ENCODE measurements at places on chromosomes 6 and 20.
A peak's percentile ranks its signal among the peaks of the same experiment; 100 is the strongest.

DNA sequence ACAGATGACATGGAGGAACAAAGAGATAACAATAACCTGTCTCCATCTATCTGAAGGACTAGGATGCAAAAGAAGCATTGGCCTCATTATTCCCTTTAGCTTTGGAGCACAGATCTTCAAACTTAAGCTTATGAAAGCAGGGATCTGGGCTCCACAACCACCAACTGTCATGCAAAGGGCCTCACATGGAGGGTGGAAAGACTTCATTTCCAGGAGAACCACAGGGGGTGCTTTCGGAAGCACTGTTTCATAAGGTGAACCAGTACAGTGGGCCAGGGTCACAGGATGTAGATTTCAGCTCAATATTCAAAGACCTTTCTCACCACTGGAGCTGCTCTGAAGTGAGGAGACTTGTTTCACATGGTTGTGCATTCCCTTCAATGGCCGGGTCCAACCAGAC lies 55.1 kb upstream of the MYB start:
- no peak for DNase-seq

- DNase-seq = no peak
These were observed 5.3 kb downstream of the KCNK5 start for GRCh38 chr6:39224011-39224410.

DNA sequence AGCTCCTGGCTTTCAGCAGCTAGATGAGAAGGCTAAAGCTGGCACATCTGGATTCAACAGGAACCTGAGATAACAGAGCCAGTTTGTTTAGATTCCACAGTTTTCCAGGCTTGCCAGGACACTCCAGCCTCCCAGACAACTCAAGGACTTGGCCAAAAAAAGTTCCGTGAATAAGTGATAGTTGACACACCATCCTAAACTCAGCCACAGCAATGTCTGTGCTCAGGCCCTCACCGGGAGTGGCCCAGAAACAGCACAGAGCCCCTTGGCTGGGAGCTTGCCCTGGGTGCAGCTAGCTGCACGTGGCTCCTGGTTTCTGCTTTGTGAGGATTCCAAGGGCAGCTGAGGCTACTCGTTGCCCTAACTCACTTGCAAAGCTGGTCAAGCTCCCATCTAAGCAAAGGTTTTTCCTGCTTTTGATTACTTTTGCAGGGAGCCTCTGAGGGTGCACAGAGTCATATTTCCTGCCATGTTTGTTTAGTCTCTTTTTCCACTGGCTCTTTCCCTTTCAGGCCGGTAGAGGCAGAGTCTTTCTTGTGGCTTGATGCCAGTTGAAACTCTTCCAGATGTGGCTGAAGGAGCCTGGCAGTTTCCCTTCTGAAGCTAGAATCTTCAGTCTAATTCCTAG lies 118.3 kb upstream of the ECI2 start:
- DNase-seq = no peak

GRCh38 chr6:111855753-111856152 lies 17.5 kb downstream of the FYN start:
- DNase-seq = no peak

DNA sequence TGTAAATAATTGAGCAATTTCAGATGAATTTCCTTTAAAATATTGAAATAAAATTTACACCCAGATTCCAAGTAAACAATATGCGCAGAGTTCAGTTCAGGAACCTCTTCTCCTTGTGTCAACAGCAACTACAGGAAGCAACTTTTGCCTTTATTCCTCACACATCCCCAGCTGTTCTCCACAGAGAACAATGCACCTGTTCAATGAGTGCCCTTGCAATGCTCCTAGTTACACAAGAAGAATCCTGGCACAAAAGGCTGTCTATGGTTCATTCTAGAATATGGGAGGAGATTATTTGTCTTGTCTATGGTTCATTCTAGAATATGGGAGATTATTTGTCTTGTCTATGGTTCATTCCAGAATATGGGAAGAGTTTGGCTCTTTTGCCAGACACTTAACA lies 454.9 kb downstream of the BTBD3 start:
- DNase-seq = no peak

- DNase-seq = no peak
These were observed 157.2 kb downstream of the PTPRK start for GRCh38 chr6:128363020-128363813.

- no peak for DNase-seq
These were observed 14.3 kb downstream of the THEMIS start for GRCh38 chr6:127886603-127887002.

- no peak for DNase-seq
These were observed 115.3 kb upstream of the MLIP start for GRCh38 chr6:53995935-53996334.

GRCh38 chr6:34384321-34385153 lies 7.9 kb downstream of the NUDT3 start:
- no peak for DNase-seq

DNA sequence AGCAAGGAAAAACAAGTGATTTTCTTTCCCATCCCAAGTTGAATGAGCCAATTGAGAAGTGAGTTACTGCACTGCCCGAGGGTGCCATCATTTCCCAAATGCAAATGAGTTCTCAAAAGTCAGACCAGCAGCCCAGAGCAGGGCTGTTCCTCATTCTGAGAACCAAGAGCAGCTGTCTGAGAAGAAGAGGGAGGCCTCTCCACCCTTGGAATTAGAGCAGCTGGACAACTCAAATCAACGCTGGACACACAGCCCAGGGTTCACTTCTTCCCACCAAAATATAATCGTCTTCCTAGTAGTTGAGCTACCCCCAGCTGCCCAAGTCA lies 4.6 kb upstream of the PREX1 start:
- no peak for DNase-seq

- no peak for DNase-seq
These were observed 37.7 kb upstream of the PKHD1 start for GRCh38 chr6:52125139-52125538.

- DNase-seq = no peak
These were observed 25.5 kb upstream of the DCBLD1 start for GRCh38 chr6:117456998-117457397.

- no peak for DNase-seq
These were observed 81.3 kb downstream of the CDH26 start for GRCh38 chr20:60039526-60039925.

DNA sequence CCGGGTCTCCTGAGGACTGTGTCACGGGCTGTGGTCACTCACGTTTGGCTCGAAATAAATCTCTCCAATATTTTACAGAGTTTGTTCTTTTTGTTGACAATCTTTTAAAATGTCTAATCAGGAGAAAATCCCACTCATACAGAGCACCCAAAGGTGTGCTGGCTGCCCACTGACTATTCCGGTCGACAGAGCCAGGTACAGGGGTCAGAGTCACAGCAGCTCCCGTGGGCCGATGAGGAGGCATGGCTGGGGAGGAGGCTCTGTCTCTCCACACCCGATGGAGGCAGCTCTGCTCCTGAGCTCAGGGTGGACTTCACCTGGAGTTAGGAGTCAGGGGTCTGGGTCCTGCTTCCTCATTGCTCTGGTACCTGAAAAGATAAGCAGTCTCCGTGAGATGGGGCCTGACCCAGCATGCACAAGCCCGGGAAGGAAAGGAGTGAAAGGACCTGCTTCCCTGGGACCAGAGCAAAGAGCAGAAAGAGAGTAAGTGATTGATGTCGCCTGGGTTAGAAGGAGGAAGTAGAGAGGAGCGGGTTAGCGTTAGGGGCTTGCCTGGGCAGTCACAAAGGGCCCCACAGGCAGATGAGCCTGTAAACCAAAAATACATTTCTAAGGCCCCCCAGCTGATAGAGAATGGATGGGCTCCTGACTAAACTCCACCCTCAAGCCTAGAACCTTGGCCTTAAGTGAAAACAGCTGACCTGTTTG lies 53.5 kb upstream of the UNC93A start:
- DNase-seq = no peak

DNA sequence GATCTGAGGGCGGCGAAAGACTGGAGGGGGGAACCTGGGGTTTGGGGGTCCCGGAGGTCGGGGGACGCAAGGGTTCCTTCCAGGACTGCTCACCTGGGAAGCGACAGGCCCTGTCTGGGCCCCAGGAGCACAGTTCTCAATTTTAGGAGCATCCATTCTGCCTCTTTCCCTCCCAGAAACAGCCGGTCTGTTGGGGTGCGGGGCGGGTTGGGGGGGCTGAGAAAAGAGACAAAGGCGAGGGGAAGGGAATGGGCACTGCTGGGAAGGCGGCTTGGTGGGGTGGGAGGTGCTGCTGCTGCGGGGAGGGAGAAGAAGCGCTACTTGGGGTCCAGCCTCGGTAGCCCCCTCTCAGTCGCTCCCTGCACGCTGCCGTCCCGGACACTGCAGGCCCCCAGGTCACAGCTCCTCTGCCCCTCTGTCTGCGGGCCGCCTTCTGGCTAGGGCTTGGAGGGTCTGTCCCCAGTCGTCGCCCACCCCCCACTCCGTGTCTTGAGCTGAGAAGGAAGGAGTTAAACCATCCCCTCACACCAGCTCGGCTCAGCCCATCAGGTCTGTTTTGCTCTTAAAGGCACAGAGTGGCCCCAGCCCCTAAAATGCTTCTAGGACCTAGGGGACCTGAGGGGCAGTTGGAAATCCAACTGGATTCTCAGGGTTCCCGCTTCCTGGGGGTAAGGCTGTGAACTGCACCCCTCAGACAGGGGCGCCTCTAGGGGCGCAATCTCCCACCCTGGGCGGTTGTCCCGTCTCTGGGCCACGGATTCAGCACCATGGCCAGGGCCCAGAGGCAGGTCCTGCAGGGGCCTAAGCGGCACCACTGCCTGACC lies 690 bp downstream of the GDAP1L1 start:
- peak; percentile 59 for DNase-seq

DNA sequence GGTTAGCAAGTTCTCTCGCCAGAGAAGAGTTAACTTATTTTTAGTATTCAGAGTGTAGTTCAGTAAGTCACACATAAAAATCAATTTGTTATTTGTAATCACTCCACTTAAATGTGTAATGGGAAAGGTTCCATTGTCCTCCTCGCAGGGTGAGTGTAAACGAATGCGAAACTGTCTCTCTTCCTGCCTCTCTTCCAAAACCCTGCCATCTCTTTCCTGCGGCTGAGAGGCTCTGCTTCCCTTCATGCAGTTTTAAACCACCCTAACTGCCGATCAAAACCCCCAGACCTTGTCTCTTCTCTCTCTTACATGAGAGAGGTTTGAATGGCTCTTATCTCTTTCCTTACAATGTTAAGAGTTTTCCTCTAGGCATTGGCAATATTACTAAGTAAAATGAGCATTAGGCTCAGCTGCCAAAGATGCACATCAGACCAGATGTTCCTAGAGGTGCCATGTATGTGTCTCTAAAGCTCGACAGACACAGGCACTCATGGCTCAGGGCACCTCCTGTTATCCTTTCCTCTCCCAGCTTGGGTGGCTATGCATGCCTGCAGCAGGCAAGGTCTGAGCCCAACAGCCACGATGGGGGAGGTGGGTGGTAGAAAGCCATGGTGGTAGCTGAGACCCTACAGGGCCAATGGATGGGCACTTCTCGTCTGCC lies 91.2 kb downstream of the JARID2 start:
- no peak for DNase-seq

- DNase-seq = no peak
These were observed 953.4 kb downstream of the KIF16B start for GRCh38 chr20:15619816-15620215.

DNA sequence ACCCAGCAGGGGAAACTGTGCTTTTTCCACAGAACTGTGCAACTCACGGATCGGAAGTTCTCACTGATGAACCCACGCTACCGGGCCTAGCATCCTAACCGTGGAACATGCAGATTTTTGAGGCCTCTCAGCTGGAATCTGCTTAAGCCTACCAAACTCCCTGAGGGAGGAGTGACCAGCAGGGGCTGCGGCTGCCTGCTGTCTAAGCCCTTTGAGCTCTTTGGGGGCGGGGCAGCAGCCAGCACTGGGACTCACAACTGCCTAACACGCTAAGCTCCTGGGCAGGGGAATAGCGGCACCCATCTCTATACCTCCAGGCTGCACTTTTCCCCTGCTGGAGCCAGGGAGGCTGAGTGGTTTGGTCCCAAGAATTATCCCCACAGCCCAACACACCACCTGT lies 20.4 kb upstream of the METTL24 start:
- peak; percentile 26 for DNase-seq

GRCh38 chr6:166204852-166205650 lies 37.4 kb upstream of the TBXT start:
- DNase-seq = no peak

DNA sequence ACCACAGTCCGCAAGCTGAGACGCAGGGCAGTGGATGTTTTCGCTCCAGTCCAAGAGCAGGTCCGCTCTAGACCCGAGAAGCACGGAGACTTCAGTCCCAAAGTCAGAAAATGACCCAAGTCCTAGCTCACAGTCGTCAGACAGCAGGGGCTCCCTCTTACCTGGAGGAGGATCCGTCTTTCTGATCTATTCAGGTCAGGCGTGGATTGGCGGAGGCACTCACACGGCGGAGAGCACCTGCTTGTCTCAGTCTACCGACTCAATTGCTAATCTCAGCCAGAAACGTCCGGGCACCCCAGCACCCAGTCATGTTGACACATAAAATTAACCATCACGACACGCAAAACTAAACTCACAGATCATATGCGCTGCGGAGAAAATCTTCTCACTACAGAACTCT lies 285.3 kb upstream of the CDH4 start:
- DNase-seq = no peak
